NCI-H524 treated with DMSO at 0.1 percent for 48 hours (cell line): ENCODE measurements at places on chromosomes 4 and X.
A peak's percentile ranks its signal among the peaks of the same experiment; 100 is the strongest.

GRCh38 chr4:16443504-16444088 lies 217.3 kb upstream of the TAPT1 start:
- no peak for DNase-seq

DNA sequence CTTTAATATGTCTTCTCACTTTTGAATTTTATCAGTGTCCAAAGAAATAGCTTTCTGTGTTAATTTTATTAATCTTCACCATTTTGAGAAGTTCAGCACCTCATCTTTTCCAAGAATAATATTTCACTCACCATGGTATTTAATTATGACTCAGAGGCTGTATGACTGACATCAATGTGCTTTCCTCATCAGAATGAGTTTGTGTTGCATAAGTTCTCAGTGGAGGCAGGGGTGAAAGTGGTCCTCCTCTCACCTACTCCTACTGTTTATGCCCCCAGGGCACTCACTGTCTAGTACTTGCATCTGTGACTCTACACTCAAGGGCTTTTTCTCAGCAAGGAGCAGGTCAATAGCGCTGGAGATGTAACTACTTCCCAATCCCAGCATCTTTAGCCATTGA lies 905.3 kb upstream of the INTU start:
- DNase-seq: no peak

GRCh38 chr4:131989576-131989975 lies 1159.5 kb upstream of the PCDH10 start:
- DNase-seq: no peak

- no peak for DNase-seq
These were observed 84.9 kb downstream of the KDM6A start for GRCh38 chrX:44957848-44958247.

DNA sequence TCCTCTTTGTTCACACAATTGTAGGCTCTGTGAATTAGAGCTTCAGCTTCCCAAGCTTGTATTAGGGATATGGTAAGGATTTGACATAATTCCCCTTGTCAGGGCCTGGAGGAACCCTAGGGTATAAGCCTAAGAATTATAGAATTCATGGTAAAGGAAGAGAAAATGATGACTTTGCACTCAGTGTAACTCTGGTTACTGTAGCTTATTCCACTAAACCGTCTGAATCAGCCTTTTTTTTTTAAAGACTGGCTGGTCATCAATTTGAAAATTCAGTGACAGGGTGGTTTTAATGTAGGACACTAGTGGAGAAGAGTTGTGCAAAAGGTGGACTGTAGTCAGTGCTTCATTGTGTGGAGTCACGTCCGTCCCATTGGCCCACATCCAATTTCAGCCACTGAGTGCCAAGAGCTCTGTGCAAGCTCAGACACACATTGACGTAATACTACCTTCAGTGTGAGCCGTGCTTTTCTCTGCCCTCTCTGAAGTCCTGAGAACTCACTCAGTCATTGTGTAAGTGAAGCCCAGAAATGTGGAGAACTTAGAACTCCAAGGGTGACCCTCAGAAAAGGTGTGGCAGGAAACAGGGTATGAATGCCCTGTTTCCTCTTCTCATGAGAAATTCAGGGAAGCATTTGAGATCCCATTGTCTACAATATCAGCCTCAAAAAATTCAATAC lies 449.8 kb downstream of the C4orf33 start:
- no peak for DNase-seq

- DNase-seq: no peak
These were observed 64.5 kb upstream of the MMAA start for GRCh38 chr4:145554691-145555090.

- DNase-seq: peak; percentile 60
These were observed 60.7 kb upstream of the HELT start for GRCh38 chr4:184957446-184958115.

DNA sequence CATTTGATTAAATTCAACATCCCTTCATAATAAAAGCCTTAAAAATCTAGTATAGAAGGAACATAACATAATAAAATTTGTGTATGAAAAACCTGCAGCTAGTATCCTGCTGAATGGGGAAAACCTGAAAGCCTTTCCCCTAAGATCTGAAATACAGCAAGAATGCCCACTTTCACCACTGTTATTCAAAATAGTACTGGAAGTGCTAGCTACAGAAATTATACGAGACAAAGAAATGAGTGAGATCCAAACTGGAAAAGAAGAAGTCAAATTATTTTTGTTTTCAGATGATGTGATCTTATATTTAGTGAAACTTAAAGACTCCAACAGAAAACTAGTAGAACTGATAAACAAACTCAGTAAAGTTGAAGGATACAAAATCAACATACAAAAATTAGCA lies 152.9 kb downstream of the RTL3 start:
- no peak for DNase-seq

GRCh38 chr4:85776096-85776495 lies 301.1 kb downstream of the ARHGAP24 start:
- no peak for DNase-seq

- DNase-seq: no peak
These were observed 11.9 kb downstream of the EDNRA start for GRCh38 chr4:147492761-147493160.

DNA sequence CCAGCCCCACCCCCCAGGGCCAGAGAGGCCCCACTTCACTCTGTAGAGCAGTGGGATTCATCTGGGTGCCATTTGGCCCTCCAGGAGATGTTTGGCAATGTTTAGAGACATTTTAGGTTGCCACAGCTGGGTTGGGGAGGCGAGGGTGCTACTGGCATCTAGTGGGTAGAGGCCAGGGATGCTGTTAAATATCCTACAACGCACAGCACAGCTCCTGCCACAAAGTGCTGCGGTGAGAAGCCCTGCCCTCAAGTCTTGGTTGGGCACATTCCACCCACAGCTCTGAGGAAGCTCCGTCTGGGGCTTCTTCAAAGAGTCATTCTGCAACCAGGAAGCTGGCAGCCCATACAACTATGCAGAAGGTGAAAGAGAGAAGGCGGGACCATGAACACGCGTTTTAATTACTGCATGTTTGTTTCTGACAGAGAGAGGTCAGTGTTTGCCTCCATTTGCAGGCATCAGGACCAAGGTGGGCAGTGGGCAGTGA lies 48.1 kb upstream of the FAM9C start:
- no peak for DNase-seq

DNA sequence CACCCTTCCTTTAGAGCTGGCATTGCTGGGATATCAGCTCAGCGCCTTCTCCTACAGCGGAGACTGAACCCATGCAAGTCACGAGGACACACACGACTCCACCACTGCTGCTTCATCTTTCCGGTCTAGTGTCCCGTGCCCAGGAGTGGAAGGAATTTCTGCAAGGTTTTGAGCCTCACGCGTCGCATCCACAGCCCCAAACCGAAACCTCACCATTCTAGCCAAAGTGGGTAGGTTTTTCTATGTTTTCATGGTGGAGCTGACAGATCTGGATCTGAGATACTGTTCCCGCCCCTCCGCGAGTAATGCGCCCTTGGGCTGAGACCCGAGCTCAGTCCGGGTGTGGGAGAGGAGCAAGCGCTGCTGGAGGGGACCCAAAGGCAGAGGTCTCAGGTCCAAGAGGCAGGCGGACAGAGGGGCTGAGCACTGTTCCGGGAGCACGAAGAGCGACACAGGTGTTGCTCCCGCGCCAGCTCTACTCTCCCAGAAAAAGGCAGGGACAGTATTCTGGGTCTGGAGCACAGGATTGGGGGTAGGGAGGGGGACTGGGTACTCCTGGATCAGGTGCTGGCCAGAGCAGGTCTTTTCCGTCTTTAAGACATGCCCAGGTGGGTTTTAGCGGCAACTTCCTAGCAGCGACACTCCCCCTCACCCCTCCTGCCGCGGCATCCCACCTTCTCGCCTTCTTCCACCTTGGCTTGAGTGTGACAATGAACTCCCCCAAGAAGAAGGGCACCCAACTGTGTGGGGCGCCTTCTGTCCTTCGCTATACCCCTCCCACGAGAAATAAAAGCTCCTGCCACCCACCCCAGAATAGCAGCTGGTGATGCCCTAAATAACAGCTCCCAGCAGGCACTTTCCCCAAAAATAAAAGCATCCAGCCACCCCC lies 1.8 kb downstream of the EPHA5 start:
- DNase-seq: no peak

- no peak for DNase-seq
These were observed 33.7 kb downstream of the HTT start for GRCh38 chr4:3108211-3108610.

GRCh38 chr4:86664959-86665358 lies 70.8 kb downstream of the PTPN13 start:
- DNase-seq: no peak

- no peak for DNase-seq
These were observed 253.5 kb upstream of the GATB start for GRCh38 chr4:152014280-152014679.

DNA sequence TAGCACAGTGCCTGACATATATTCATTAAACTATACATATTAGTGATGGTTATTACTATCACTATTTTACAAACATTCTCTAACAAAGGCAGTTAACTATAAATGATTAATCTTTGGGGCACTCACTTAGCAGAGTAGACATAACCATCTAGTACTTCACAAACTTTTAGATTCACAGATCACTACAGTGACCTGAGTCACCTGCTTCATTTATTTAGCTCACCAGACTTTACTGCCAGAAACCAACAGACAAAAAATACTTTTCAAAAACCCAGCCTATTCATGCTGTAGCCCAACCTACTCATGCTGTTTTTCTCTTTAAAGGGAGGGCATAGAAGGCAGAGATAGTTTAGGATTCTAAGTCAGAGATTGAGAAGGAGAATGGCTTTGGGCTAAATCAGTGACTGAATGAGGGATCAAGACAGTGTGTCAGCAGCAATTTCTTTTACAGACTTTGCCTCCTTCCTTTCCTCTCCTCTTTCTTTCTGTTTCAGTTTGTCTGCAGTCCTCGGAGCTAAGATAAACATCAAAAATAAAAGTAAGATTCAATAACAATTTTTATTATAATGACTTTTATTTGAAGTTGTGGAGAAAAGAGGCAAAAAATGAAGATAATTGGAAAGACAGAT lies 34.7 kb upstream of the PDE5A start:
- no peak for DNase-seq

GRCh38 chr4:23238848-23239247 lies 546.1 kb downstream of the GBA3 start:
- no peak for DNase-seq

DNA sequence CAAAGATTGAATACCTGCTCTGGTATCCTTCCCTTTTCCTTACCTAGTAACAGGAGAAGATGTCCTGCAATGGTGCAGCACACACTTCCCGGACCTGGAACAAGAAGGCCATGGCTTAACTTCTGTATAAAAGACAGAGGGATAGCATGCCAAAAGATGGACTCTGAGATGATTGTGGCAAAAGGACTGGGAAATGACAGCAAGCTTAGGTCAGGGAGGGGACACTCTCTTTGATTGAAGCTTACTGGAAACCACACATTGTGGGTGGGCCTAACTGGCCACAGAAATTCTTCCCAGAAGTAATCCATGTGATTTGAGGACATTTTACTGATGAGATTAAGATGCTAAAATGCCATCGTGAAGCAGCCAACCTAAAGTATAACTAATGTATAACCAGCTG lies 71.0 kb upstream of the OTUD4 start:
- DNase-seq: no peak

DNA sequence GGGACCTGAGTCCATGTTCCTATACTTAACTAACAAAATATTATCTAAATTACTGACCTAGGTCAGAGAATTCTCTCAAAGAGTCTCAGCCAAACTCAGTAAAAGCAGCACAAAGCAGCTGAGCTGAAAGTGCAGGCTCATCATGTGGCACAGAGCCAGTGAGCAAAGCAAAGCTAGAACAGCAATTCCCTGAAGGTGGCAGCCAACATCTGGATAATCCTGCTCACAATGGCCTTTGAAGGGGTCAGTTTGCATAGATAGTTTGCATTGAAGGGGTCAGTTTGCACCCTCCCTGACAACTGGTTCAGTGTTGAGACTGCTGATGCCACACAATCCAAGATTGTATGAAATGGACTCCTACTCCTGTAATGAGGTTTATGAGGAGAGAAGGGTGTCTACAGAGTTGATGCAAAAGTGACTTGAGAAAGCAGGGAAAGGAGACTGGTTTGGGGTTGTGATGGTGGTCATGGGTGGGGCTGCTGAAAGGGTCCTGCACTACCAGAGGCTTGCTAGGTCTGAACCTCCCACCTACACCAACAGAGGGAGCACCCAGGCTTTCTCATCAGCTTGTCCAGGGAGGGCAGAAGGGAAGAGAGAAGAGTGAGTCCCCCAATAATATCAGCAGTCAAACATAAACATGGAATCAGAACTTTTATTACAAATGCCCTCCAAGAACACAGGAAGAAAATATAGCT lies 39.7 kb downstream of the TRIM61 start:
- DNase-seq: no peak

- DNase-seq: no peak
These were observed at the start of gene ZFX for GRCh38 chrX:24149351-24150050. ZFX (plus strand) TSS chrX:24149729; CDS start chrX:24172743, 23,014 bp downstream.

- no peak for DNase-seq
These were observed 177.2 kb downstream of the AMELX start for GRCh38 chrX:11470250-11470974.

- DNase-seq: no peak
These were observed 284.7 kb downstream of the ZNF674 start for GRCh38 chrX:46260499-46260898.

DNA sequence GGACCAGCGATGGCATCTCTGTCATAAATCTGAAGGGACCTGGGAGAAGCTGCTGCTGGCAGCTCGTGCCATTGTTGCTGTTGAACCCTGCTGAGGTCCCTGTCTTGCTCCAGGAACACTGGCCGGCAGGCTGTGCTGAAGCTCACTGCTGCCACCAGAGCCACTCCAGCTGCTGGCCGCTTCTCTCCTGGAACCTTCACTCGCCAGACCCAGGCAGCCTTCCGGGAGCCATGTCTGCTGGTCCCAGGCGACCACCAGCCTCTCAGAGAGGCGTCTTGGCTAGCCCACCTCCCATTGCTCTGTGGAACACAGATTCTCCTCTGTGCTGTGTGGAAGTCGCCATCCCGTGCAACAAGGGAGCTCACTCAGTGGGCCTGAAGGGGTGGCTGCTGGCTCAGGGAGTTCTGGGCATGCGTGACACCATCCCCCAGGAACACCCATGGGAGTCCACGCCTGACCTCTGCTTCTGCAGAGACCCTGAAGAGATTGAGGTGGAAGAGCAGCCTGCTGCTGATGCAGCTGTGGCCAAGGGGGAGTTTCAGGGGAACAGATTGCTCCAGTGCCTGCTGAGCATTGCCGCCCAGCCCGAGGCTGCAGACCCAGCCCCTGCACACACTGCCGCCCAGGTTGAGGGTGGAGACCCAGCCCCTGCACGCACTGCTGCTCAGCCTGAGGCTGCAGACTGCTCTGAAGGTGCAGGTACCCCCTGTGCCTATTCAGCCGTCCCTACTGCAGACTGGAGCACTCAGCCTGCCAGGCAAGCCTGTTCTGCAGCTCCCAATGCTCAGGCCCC lies 33.1 kb upstream of the CYP4V2 start:
- no peak for DNase-seq

- DNase-seq: peak; percentile 74
These were observed 64.6 kb downstream of the ANAPC4 start for GRCh38 chr4:25441519-25442117.

- DNase-seq: no peak
These were observed 171.1 kb upstream of the ANKRD50 start for GRCh38 chr4:124883632-124884031.

DNA sequence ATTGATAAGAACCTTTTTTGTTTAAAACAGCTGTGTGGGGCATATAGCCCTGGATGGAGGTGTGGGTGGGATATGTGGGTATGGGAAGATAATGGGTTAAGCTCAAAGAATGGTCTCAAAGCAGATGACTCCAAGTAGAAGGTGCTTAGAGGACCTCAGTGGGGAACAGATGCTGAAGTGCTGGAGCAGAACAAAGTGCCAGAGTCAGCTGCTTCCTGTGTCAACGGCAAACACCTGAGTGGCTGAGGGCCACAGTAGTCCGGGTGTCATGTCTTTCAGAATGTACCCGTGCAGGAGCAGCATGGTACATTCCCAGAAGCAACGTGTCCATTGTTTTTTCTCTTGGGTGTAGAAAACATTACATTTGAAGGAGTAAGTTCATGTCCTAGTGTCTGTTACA lies 210.6 kb downstream of the CCNG2 start:
- no peak for DNase-seq
